CD4-positive, alpha-beta T cell treated with Interleukin-17A for 4 hours (primary cell): ENCODE measurements at places on chromosomes 5 and 9.
A peak's percentile ranks its signal among the peaks of the same experiment; 100 is the strongest.

DNA sequence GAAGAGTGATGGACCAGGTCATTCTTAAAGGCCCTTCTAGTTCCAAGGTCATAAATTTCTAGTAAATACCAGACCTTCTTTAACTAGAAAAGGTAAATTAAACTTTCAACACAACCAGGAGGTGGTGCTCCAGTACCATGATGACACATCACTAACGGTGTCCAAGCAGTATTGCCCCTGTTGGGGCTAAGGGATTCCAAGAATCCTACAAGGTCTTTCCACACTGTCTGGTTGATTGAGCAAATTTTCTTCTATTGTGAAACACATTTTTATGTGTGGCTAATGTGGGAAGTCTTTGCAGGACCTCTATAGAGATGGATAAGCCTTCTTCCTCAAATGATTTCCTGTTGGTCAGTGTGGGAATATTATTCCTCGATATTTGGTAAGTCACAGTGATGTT, 459.6 kb upstream of the PAPPA start:
- no peak for DNase-seq

GRCh38 chr5:68953231-68953874, 140.5 kb upstream of the SLC30A5 start:
- DNase-seq = no peak

DNA sequence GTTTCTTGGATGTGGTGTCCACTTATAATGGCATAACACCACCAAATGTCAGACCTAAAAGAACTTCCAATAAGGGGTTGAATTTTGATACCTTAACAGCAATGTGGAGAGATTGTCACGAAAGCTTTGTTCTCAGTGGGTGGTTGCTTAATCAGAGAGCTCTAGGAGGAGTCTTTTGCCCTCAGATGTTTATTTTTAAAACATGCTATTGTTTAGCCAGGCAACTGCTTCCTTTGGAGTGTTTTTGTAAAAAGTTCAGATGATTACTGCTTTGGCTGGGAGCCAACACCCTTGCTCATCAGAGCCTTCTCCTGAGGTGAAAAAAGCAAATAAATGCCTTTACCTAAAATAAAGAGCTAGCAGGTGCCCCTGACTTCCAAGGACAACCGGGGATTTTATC, 65.0 kb downstream of the SLC1A1 start:
- DNase-seq = peak; percentile 52

GRCh38 chr5:22070186-22070728, 782.9 kb downstream of the CDH12 start:
- DNase-seq = no peak

GRCh38 chr9:113919382-113919781, 43.3 kb downstream of the ZNF618 start:
- no peak for DNase-seq

- DNase-seq = no peak
These were observed 13.7 kb downstream of the DOCK2 start for GRCh38 chr5:169650701-169651331.

DNA sequence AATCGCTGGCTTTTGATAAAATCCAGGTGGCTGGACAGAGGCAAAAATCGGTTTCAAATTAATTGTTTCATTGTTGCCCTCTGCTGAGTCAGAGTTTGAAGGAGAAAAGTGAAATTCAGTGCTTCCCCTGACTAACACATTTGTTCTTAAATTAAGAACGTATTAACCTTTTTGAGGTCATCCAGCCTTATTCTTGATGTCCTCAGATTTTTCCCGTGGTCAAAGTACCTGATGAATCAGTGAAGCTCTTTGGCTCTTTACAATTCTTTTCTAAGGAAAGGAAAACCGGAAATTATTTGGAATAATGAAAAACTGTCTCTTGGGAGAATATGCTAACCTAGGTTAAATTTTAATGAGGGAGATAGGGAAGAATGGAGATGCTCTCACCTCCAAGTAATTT, 21.6 kb downstream of the OSMR start:
- DNase-seq = no peak
